ENCODE measurements at places on chromosomes 1 and 21. TPM values are rescaled to one million over a fixed set of nuclear protein-coding genes. Genes with fewer than 3 reads are reported as not detected.

NR1I3 gene
- total RNA-seq: not detected

GPR61 gene
- total RNA-seq: 0.20 TPM

HRNR gene
- total RNA-seq: not detected

CREG1 gene
- total RNA-seq: 6.7 TPM

DNA sequence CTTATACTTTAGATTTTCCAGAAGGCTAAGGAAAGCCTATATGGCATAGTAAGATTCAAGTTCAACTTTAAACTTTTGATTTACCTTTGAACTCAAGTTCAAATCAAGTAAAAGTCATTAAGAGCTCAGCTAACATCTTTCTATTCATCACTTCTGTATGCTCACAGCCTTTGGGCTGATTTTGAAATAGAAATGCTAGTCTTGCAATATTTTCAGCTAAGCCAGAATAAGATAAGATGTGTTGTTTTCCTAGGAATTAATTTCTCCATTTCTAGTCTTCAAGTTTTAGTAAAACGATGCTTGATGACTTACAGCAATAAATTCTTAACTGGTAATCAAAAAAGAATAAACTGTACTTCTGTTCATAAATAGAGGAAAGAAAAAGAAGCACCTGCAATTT is 35.6 kb downstream of the ATP1B1 start:
- H3K4me3 ChIP-seq: no peak overlapping the region
- no peaks in the 10 kb centered on the region for H3K27me3 ChIP-seq
- H3K27ac ChIP-seq: no peak overlapping the region
- DNase-seq: no peak

GRCh38 chr21:32311621-32312020 is 13.0 kb downstream of the MRAP start:
- no peaks in the 10 kb centered on the region for H3K27me3 ChIP-seq
- no peak overlapping the region for H3K4me3 ChIP-seq
- peaks cover 32% of the 10 kb centered on the region for H3K36me3 ChIP-seq
- no peak overlapping the region for H3K27ac ChIP-seq
- DNase-seq: no peak

SF3B4 gene
- total RNA-seq: 56.0 TPM

DNA sequence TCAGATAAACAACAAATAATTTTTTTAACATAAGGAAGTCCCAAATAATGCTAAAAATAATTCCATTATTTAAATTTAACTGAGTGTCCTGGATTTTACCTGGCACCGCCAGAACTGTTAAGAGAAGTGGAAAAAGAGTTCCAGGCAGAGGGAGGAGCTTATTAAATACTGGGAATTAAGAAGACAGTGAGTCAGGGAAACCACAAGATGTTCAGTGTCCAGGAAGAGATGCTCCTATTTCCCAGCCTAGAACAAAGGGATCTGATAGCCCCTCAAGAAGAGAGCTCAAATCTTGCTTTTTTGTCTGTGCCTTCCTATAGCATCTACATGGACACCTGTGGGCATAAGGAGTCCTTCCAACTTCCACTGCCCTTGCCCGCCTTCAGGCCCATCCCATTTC is 85.9 kb downstream of the PGM1 start:
- no peaks in the 10 kb centered on the region for H3K36me3 ChIP-seq
- no peak overlapping the region for H3K4me3 ChIP-seq
- H3K27me3 ChIP-seq: no peaks in the 10 kb centered on the region
- no peak overlapping the region for H3K27ac ChIP-seq
- no peaks in the 10 kb centered on the region for H3K4me1 ChIP-seq

GRCh38 chr1:34908369-34908768 is 21.1 kb downstream of the DLGAP3 start:
- no peaks in the 10 kb centered on the region for H3K36me3 ChIP-seq
- H3K4me3 ChIP-seq: no peak overlapping the region
- H3K4me1 ChIP-seq: no peaks in the 10 kb centered on the region
- no peak for DNase-seq

GPR52 gene
- total RNA-seq: 11.3 TPM

LCE1E gene
- not detected for total RNA-seq

DNA sequence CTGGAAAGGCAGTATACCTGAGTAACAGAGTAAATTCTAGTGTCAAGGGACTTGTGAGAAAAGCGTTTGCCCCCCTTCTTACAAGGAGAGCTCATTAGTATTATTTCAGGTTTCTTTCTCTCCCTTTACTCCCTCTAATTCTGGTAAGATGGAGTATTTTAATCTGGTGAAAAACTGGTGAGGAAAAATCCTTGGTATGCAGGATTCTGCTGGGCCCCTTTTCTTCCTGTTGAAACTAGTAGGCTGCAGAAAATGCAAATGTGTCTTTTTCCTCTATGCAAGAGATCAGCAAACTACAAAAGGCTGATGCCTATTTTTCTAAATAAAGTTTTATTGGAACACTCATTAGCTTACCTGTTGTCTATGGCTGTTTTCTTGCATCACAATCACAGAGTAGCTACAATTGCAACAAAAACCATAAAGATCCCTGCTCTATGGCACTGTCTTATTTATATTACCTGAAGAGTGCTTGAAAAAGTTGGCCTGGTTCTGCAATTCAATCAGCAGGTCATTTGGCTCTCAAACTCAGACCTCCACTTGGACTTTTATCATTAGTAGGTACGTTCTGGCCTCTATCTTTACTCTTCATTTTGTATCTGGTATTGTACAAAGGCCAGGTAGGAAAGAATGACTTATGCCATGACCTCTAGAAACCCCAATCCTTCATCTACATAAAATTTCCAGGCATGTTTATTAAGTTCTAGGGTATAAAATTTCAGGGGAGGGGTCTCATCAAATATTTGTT is 109.6 kb downstream of the AKT3 start:
- H3K4me1 ChIP-seq: no peaks in the 10 kb centered on the region
- no peaks in the 10 kb centered on the region for H3K36me3 ChIP-seq
- H3K4me3 ChIP-seq: no peak overlapping the region
- DNase-seq: no peak
- H3K27ac ChIP-seq: no peak overlapping the region

DNA sequence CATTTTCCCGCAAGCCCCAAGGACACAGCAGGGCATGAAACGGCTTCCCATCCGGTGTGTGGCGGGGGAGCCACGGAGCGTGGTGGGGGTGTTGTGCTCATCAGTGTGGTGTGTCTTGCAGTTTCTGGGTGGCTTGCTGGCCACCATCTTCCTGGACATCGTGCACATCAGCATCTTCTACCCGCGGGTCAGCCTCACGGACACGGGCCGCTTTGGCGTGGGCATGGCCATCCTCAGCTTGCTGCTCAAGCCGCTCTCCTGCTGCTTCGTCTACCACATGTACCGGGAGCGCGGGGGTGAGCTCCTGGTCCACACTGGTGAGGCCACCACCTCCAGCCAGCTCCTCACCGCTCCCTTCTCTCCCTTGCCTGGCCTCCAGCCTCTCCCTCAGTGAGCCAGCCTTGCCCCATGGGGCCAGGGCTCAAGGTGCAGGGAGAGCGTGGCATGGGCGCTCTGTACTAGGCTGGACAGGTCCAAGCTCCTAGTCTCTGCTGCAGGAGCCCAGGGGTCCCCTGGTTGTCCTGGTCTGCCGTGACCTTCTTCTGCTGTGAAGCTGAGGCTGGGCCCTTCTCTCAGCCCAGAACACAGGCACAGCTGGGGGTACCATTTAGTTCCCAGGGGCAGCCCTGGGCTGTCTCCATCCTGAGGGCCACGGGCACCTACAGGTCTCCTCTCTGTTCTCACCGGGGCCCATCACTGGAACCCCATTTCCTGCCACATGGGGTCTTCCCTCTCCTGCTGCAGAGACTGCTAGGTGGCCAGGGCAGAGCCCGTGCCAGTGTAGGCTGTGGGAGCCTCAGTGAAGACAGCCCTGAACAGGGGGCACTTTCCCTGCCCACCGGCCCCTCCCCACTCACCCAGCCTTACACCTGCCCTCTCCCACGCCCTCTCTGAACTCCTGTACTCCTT is 12.6 kb downstream of the AGTRAP start:
- no peaks in the 10 kb centered on the region for H3K27me3 ChIP-seq
- no peak for DNase-seq
- H3K27ac ChIP-seq: no peak overlapping the region
- peaks cover 6% of the 10 kb centered on the region for H3K4me1 ChIP-seq
- peaks cover 16% of the 10 kb centered on the region for H3K36me3 ChIP-seq

DNA sequence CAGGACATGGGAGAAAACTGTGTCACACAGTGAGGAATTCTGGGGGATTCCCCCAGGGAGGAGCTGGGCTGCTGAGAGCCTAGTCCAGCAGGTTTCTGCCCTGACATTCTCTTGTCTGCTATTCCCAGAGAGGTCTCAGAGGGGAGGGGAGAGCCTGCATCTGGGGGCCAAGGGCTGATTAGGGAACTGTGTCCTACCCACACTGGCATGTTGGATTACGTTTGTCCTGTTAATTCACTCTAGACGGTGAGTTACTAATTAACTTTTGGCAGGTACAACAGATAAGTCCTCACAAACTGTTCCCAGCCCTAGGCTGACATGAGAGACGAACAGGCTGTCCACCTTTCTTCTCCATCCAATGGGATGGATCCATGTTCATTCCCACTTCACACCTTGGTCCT is 2.6 kb upstream of the SH3BGRL3 start:
- no peak for DNase-seq
- no peak overlapping the region for H3K4me3 ChIP-seq
- peaks cover 21% of the 10 kb centered on the region for H3K36me3 ChIP-seq
- peak overlapping the region; percentile 93 for H3K27ac ChIP-seq

GRCh38 chr1:6221210-6221784 is 14.5 kb downstream of the ICMT start:
- H3K36me3 ChIP-seq: peaks cover 29% of the 10 kb centered on the region

DNA sequence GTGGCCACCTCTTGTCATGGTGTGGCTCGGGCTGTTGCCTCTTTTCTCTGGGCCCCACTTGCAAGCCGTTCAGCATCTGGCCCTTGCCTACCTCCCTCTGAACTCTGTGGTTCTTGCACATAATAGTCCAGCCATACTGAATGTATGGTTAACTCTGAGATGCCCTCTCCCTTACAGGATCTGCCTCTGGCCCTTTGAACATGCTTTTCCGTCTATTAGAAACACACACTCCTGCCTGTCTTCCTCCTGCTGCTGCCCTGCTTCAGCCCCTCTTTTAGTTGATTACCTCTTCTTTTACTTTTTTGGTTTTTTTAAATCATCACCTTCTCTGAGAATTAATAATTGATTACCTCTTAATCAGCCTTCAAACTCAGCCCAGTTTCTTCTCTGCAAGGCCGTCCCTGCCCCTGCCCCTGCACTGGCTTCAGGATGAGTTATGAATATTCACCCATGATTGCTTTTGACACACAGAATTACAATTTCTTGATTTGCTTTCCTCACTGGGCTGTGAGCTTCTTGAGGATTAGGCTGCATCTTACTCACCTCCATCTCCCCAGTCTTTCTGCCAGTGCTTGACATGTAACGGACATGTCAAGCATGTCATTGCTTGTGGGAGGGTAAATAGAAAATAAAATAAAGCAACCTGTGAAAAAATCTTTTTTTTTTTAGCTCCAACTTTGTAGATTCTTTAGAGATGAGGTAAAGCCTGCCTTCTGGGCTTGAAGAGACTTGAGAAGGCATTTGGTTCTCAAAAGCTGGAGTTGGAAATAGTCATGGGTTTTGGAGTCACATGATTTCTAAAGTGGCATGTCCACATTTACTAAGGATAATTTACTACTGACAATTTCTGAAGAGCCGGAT is 158.3 kb downstream of the PLXNA2 start:
- no peaks in the 10 kb centered on the region for H3K27me3 ChIP-seq
- H3K27ac ChIP-seq: no peak overlapping the region
- H3K4me3 ChIP-seq: peak overlapping the region; percentile 51
- H3K36me3 ChIP-seq: no peaks in the 10 kb centered on the region
- peaks cover 8% of the 10 kb centered on the region for H3K4me1 ChIP-seq
- DNase-seq: no peak

DNA sequence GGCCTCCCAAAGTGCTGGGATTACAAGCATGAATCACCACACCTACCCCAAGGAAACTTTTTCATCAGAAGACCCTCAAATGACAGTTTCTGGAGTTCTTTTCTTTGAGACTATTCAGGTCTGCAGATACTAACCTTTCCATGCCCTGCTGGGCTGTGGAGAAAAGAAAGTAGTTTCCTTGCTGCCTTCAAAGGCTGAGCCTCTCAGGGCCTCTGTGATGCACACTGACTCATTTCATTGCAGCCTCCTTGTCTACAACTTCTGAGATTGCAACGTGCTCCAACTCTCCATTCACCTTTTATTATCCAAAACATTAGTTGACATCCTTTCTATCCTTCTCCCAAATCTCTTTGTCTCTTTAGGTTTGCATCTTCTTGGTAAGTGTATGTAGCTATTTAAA is 8.8 kb upstream of the SAMSN1 start:
- H3K36me3 ChIP-seq: no peaks in the 10 kb centered on the region
- H3K27ac ChIP-seq: no peak overlapping the region
- H3K27me3 ChIP-seq: no peaks in the 10 kb centered on the region

DNA sequence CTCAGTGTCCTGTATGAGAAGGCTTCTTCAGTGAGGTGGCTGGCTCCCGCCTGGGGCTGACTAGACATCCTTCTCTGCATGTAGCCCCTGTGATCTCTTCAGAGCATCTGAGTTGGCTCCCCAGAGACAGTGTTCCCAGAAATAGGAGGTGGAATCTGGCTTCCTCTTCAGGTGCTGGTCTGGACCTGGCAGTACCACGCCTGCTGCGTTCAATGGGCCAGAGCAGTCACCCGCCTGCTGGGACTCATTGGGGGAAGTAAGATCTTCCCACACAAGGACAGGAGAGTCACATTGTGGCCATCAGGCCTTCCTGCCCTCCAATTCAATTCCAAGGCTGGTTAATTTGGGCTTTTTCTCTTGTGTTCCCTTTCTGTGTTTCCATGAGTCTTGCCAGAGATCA is 51.0 kb downstream of the ADARB1 start:
- H3K4me3 ChIP-seq: no peak overlapping the region
- DNase-seq: no peak
- H3K4me1 ChIP-seq: peaks cover 3% of the 10 kb centered on the region
- no peak overlapping the region for H3K27ac ChIP-seq

FCRL6 gene
- not detected for total RNA-seq

LCE1A gene
- not detected for total RNA-seq

SMIM34 gene
- total RNA-seq: not detected

INKA2 gene
- not detected for total RNA-seq

DNA sequence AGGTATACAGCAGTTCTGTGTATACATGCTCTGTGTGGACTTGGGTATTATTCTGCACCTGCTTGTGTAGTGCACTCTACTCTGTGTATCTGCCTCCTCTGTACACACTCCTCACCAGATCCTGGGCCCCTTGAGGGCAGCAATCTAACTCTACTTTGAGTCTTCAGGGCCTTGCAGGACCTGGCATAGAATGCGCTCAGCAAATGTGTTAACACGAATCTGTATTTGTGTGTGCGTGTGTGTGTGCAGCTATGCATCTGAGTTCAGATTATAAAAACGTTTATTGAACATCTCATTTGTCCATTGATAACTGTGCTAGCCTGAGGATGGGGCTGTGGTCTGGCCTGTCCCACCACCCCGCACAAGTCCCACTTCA is 3.9 kb upstream of the MEF2D start:
- H3K27me3 ChIP-seq: no peaks in the 10 kb centered on the region
- peak overlapping the region; percentile 47 for H3K4me3 ChIP-seq
- H3K27ac ChIP-seq: peak overlapping the region; percentile 99
- no peak for DNase-seq

SERINC2 gene
- total RNA-seq: not detected
